ENCODE measurements at places on chromosomes 13 and 19.

GRCh38 chr13:114095486-114095885, 36.9 kb downstream of the RASA3 start:
- DNase-seq = no peak

- no peak for DNase-seq
Measured at GRCh38 chr19:31625575-31625974, 276.3 kb upstream of the TSHZ3 start.

DNA sequence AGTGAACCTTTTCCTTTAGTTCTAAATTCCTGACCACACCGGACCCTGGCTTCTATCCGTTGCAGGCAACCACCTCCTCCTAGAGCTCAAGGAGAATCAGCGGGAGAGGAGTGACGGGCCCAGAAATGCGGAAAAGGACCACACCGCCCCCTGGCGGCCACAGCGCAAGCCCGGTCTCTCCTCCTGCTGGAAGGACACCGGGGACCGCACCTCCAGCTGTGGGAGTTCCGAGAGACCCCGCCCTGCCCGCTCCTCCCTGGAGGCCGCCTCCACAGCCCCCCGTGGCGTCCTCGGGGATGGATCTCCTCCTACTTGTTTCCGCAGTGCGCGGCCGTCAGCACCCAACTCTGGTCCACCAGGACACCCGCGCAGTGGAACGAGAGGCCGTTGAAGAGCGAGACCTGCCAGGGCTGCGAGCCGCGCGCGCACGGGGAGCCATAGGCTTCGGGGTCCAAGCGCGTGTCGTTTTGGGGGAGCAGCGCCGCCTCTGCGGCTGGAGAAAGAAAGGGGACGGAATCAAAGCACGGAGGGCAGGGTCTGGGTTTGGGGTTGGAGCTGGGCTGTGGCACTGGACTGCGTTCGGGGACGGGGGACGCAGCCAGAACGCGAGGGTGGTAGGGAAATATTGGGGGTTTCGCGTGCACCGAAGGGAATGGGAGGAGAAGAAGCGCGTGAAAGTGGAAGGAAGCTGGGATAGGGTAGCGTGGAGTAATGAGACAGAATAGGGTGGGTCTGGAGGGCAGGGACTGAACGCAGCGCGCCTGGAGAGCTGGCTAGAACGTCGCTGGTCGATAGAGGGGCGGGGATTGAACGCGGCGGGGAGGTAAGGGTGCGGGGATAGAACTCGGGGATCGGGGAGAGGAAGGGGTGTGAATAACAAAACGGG, 2.5 kb downstream of the KLK10 start:
- DNase-seq = no peak

GRCh38 chr19:52566588-52566987, 3.5 kb upstream of the ZNF701 start:
- DNase-seq = no peak

DNA sequence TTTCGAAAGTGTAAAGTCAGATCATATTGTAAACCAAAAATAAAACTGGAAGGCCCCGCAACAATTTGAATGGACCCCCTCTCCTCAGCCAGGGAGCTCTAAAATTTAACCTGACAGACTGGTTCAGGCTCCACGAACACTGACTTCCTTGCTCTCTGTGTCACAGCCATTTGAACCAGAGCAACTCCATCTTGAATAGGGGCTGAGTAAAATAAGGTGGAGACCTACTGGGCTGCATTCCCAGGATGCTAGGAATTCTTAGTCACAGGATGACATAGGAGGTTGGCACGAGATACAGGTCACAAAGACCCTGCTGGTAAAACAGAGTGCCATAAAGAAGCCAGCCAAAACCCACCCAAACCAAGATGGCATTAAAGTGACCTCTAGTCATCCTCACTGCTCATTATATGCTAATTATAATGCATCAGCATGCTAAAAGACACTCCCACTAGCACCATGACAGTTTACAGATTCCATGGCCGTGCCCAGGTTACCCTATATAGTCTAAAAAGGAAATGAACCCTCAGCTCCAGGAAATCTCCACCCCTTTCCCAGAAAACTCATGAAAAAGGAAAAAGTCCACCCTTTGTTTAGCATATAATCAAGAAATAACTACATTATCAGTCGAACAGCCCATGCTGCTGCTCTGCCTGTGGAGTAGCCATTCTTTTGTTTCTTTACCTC, 43.1 kb downstream of the RFXAP start:
- no peak for DNase-seq

- DNase-seq = no peak
Measured at GRCh38 chr13:29905845-29906244, 55.4 kb upstream of the UBL3 start.

DNA sequence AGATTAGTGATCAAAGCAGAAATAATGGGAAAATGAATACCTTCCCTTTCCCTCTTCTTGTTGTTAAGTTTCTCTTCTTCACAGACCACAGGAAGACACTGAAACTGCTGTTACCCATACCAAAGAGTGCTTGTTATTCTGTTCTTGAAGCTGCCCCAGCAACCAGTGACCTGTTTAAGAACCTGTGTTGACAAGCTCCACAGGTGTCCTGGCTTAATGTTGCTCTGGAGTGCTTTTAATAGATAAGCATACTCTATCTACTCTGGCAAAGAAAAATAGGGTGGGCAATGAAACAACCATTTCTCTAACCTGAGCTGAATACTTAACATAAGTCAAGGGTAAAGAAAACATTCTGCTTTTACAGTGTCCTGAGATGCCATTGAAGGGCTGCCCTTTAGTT, 506.7 kb upstream of the GPC6 start:
- DNase-seq = no peak

DNA sequence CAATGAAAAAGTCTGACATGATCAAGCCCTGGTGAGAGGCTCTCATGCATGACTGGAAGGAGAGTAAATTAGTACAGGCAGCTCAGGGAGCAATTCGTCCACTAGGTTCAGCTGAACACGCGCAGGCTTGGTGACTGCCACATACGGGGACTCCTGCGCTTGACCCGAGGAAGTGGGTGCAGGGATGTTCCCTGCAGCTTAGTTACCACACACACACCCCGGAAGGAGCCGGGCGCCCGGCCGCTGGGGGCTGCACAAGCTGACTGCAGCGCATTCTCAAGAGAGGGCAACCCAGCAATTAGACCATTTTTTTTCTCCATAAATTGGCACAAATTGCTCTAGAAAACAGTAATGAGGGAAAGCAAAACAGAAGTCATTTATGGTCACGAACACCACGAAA, 23.0 kb upstream of the MIER2 start:
- DNase-seq = no peak

DNA sequence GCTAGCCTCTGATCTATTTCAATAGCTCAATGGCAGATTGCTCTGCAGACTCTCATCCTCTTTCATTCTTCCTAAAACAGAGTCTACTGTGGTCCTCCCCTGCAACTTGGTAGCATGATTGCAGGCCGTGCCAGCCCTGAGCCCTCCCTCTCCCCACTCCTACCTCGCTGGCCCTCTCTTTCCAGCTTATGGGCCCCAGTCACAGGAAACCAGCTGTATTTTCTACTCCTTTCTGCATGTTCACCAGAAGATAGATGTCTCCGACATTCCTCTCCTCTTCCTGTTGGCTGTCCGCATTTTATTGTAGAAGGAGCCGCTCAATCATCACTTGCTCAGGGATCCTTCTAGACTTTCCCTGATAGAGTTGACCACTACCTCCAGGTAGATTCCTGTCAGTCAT, 50.2 kb downstream of the SERP2 start:
- no peak for DNase-seq

GRCh38 chr13:73608711-73609485, 525.3 kb downstream of the KLF12 start:
- no peak for DNase-seq

DNA sequence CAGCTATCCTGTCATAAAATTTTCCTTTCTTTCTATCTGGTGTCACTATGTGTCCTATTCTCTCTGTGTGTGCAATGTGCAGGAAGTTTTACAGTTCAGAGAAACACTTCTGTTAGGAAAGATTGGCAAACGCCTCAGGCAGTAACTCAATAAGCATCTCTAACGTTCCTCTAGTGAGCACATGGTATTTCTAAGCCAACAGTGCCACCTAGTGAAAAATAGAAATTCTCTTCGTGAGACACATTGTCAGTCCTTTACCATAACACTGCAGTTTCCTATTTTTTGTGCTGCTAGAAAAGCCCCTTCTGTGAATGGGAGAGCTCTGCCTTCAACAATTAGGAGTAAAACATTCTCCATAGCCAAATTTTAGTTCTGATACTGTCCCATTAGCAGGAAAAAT, 50.7 kb downstream of the ZNF723 start:
- DNase-seq = no peak

DNA sequence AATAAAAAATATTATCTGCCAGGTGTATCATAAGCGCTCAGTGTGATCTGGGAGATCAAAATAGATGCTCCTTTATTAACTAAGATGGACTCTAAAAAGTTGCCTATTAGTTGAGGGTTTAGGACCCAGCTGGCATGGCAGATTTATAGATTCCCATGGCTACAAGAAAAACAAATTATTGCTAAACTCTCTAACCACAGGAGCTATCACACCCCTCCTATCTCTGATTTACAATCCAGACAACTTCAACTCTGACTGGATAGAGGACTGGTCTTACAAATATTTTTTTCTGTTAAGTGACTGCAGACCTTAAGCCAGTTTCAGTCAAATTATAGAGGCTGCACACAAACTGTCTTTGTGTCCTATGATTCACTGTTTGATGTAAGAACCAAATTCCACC, 45.4 kb upstream of the MYCBP2 start:
- no peak for DNase-seq

GRCh38 chr13:94168783-94169453, 310.6 kb downstream of the DCT start:
- no peak for DNase-seq

DNA sequence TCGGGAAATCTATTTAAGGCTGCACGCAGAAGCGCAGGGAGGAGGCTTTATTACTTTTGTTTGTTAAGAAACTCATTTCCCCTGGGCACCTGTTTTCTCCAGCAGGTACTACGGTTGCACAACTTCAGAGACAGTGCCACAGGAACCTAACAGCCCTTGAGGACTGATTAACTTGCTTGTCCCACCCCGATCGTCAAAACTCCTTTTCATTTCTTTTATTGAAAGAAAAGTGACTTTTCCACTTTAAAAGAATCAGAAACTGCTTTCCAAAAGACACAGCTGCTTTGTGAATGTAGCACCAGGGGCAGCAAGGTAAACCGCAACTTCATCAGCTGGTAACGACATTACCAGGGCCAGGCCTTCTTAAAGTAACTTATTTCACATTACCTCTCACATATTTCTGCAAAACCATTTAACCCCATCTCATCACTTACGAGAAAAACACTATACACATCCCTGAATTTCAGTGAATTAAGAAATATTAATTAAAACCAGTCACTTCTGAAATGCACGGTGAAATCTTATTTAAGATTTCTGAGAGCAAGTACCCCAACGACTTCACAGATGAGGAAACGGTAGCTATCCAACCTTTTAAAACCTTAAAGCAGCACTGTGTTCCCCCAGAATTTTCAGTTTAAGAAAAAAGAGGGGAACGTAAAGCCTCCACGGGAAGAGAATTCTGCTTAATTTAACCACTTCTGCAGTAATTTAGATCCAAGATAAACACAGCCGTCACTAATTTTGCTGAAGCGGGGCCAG, 1.4 kb downstream of the ANKRD10 start:
- no peak for DNase-seq

Data from activated T-helper 1 cell treated with anti-CD3 and anti-CD28 coated beads, Interleukin-12 subunit alpha, Interleukin-12 subunit beta, Interleukin-2, Interleukin-4 antibody, amounts not matched to agents 30 ng/mL and 10 ng/mL and 1 ng/mL, durations not matched to agents 14 hours and 24 hours and 36 hours (primary cell).